ENCODE measurements at places on chromosomes 2 and 18.

- no peak for DNase-seq
Measured at GRCh38 chr2:27255660-27256059, 7.2 kb downstream of the SLC30A3 start.

- no peak for DNase-seq
Measured at GRCh38 chr2:120385355-120386127, 39.6 kb downstream of the INHBB start.

DNA sequence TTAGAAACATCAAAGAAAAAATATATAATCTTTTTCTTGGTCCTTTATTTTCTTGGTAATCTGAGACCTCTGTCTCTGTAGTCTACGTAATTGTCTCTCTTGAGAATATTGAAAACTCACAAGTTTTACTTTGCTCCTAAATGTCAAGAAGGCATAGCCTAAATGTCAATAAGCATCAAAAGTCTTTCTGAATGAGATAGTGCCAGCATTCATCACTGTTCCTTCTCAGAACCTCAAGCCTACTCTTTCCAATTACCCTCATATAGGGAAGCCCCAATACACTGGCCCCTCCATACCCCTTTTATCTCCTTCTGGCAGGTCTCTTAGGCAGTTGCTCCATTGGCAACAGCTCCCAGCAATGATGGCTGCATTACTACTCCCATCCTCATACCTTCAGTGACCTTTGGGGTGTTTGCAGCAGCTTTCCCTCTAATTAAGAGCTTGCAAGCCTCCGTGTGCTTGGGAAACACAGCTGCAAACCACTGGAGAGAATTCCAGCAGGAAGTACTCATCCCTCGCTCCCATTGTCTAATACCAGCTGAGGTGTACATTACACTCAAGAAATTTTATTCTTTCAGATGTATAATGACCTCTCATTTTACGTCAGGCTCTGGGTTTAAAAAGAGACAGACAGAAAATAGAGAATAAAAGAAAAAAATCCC is 95.8 kb downstream of the KYNU start:
- DNase-seq: no peak

DNA sequence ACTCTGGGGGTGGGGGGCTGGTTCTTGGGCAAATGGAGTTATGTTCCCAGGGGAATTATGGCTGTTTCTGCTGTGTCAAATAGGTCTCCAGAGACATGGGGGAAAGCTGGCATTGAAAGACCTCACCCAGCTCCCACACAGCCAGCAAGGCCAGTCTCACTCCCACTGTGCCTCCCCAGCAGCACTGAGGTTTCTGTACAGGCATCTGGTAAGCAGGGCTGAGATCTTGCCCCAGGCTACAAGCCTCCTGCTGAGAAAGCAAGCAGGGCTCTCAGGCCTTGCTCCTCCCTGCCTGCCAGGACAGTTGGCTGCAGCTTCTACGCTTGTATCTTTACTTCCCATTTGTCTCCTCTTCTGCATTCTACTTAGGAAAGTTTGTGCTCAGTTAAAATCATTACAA is 50.5 kb upstream of the FHOD3 start:
- DNase-seq: no peak

DNA sequence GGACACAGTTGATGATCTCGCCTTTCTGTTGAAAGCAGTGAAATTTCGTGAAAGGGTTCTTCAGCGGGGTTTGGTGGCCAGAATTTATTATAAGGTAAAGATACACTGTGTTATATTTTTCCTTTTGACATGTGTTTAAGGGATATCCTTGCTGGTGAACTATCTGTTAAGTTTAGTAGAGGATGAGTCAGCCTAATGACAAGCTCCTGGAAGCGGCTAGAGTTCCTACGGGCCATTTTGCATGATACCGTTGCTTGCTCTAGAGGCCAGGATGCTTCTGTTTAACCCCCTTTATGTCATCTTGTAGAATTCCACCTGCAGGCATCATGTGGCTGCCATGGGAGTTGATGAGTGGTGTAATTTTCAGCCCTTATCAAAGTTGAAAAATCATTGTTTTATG is 124.8 kb upstream of the BCL2L11 start:
- DNase-seq: no peak

GRCh38 chr2:132583666-132584360 is 86.2 kb downstream of the LYPD1 start:
- DNase-seq: no peak

- no peak for DNase-seq
Measured at GRCh38 chr2:211049321-211050018, 493.1 kb downstream of the CPS1 start.

DNA sequence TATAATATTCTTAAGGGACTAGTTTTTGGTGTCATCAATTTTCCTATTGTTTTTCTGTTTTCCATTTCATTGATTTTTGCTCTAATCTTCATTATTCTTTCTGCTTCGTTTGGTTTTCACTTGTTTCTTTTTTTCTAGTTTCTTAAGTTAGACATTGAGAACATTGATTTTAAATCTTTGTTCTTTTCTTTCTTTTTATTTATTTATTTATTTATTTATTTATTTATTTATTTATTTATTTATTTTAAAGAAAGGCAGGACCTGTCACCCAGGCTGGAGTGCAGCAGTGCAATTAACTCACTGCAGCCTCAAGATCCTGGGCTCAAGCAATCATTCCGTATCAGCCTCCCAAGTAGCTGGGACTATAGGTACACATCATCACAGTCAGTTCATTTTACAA is 7.0 kb upstream of the FMNL2 start:
- DNase-seq: no peak

DNA sequence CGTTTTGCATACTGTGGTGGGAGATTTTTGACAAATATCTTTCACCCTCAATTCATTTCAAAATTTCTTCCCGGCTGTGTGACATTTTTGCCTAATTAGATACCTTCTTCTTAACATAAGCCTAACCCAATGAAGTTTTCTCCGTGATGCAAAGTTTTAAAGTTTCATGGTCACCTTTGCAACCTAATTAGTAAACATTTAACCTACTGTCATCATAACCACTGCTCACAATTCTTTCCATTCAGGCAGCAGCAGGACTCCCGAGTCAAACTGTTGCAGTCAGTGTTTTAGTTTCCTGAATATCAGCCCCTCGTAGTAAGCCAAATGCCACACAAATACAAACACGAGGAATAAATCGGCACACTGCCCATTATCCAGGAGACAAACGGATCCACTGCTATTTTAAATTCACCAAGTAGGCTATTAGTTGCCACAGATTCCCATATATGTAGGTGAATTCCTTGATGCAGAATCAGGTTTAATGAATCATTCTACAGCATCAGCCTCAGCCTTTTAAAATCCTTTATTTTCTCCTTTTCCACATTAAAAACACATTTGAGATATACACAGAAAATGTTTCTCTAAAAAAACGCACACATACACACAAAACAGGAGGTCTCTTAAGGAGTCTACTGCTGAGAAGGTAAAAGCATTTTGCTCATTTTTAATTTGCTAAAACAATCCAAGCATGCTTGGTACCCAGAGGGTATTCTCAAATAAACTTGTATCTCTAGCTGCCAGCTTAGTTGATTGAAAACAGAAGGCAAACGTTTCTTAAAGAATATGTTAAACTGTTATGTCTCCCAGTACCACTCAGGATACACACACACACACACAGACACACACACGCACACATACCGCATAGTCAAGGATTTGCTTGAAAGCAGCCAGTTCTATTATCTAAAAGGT is 106.5 kb upstream of the KCTD1 start:
- no peak for DNase-seq

- no peak for DNase-seq
Measured at GRCh38 chr2:151191001-151191400, 70.7 kb downstream of the RBM43 start.

GRCh38 chr2:27956888-27957287 is 66.4 kb downstream of the BABAM2 start:
- DNase-seq: no peak

GRCh38 chr2:230899287-230899686 is 25.8 kb downstream of the GPR55 start:
- DNase-seq: no peak

DNA sequence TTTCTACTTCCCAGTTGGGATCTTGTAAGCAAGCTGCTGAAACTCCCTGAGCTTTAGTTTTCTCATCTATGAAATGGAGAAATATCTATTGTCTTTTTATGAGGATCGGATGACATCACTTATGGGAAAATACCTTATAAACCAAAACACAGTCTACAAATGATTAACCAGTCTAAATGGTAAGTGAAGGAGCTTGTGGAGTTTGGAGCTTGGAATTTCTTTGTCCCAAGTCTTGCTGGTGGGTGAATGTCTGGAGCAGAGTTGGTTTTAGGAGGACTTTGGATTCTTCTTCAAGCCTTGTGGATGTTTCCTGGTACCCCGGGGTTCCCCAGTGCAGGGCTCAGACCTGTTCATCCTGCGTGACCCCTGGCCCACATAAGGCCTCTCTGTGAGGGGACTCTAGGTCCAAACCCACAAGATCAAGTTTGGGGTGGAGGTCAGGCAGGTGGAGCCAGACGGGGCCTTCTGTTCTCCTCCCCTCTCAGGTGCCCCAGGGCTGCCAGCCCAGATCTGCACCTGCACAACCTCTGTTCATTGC is 43.2 kb downstream of the FOSL2 start:
- no peak for DNase-seq

DNA sequence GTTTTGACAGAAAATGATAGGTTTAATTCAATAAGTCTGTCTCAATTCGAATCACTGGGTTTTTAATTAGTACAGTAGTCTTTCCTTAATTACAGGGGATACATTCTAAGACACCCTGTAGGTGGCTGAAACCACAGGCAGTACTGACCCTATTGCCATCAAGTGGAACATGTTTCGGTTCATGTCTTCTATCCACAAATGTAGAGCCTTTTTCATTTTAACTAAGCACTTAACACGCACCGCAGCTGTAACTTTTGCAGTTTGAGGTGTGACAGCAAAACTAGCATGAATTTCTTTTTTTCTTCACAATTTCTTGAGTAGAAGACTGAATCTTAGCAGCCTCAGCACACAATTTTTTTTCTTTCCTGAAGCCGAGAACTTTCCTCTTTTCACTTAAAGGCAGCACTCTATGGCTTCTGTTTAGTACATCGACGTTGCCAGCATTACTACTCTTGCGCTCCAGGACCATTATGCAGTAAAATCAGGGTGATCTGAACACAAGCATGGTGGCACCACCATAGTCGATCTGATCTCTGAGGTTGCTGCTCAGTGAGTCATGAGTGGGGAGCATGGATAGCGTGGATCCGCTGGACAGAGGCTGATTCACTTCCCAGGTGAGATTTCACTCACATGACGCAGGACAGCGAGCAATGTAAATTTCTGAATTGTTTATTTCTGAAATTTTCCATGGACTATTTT is 805.1 kb downstream of the RNF144A start:
- no peak for DNase-seq

GRCh38 chr2:120637847-120638246 is 97.8 kb upstream of the GLI2 start:
- no peak for DNase-seq

- DNase-seq: no peak
Measured at GRCh38 chr2:238861013-238861730, 13.3 kb downstream of the TWIST2 start.

DNA sequence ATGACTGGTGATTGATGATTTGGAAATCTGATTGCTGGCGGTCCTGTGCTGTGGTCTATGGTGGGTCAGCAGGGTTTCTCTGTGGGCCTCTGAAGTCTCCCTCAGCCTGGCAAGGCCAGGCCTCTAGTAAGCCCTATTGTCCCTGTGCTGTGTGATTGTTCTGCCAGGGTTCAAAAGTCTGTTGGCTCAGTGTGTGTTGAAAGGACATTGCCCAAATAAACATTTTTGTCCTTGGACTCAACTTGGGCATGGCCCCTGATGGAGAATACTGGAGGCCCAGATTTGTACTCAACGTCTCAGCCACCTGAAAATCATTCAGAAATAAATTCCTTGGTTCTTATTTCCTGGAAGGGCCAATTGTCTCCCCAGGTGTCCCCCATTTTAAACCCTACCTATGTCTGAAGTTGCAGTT is 74.4 kb downstream of the MAP4K4 start:
- no peak for DNase-seq

- no peak for DNase-seq
Measured at GRCh38 chr2:126674075-126674744, 18.3 kb downstream of the GYPC start.

DNA sequence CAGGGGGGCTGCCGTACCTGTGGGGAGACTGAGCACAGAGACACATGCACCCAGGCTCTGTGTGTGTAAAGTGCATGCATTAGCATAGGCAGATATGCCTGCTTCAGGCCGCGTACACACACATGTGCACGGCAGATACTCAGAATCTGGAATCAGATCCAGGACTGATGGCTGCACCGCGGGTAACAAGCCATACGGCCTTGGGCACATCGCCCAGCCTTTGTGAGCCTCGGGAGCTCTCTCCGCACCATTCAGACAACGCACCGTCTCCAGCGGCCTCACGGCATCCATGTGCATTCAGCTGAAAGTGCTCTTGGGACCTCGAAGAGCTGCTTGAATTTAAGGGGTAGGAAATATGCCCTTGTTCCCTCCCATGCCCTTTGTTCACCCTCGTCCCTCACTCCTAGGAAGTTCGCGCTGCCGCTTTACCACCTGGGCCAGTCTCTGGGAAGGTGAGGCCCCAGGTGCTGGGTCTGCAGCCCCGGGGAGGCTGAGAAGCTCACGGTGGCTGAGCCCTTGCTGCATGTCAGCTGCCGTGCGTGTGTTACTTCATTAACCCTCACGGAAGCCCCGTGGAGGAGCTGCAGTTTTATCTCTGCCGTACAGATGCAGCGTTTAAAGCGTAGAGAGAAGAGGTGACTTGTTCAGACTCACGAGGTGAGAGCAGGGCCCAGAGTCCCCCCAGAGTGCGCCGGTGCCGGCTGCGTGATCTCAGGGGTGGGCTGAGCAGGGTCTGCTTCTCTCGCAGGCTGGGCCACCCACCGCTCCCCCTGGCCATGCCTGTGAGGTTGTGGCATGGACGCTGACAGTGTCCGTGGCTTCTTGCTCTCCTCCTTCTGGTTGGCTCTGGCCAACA is 377.7 kb upstream of the MYT1L start:
- no peak for DNase-seq

DNA sequence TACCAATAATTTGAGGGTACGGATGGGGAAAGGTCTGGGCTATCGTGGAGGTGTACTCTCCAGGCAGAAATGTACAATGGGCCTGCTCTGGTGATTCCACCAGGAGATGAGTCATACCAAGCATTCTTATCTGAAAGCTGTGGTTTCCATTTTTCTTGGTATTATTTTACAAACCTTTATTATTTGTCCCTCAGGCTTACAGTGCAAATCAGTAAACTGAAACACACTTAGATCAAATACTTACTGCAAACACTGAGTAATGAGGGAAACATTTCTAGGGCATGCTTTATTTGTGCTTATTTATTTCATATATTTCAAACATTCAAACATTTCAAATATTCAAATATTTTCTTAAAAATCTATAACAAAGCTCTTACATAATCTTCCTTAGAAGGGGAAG is 319.8 kb downstream of the RND3 start:
- DNase-seq: no peak

GRCh38 chr2:73013936-73014335 is 57.6 kb downstream of the SFXN5 start:
- no peak for DNase-seq

Data from stimulated activated CD8-positive, alpha-beta memory T cell treated with anti-CD3 and anti-CD28 coated beads, Interleukin-7, amount 100 ng/mL, for 1 hour (primary cell).